ENCODE measurements at places on chromosomes 4 and X. TPM values are rescaled to one million over a fixed set of nuclear protein-coding genes. Genes with fewer than 3 reads are reported as not detected.
A peak's percentile ranks its signal among the peaks of the same experiment; 100 is the strongest.

DNA sequence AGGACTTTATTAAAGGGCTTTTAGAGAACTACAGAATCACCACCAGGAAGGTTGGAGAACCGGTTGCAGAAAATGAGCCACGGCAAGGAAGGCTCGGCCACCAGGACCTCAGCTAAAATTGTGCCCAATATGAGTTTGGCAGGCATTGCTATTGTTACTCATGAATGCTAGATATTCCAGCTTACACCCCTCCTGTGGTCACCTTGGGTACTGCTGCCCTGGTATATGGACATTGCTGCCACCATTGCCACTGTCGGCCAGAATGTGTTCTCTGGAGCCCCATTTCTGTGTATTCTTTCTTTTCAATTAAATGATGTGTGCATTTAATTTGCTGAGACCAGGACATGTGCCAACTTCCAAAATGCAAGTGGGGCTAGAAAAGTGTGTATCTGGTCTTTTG lies 626.7 kb upstream of the BOD1L1 start:
- DNase-seq: peak; percentile 76

DNA sequence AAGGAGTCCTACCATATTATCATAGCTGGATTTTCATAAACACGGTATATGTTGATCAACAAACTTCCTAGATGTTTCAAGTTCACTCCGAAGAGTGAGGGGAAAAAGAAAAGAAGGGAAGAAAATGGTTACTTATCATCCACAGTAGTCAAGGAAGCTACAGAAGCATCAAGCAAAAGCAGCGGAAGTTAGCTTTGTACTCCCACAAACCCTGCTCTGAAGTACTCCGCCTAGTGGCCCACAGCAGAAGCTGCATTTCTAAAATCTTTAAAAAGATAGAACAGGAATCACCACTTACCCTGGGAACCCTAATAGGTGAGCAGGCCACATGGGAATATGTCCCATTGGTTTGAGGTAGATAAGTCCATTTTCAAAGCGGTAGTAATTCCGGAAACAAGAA lies 28.5 kb upstream of the FRG1 start:
- peak; percentile 9 for DNase-seq

DNA sequence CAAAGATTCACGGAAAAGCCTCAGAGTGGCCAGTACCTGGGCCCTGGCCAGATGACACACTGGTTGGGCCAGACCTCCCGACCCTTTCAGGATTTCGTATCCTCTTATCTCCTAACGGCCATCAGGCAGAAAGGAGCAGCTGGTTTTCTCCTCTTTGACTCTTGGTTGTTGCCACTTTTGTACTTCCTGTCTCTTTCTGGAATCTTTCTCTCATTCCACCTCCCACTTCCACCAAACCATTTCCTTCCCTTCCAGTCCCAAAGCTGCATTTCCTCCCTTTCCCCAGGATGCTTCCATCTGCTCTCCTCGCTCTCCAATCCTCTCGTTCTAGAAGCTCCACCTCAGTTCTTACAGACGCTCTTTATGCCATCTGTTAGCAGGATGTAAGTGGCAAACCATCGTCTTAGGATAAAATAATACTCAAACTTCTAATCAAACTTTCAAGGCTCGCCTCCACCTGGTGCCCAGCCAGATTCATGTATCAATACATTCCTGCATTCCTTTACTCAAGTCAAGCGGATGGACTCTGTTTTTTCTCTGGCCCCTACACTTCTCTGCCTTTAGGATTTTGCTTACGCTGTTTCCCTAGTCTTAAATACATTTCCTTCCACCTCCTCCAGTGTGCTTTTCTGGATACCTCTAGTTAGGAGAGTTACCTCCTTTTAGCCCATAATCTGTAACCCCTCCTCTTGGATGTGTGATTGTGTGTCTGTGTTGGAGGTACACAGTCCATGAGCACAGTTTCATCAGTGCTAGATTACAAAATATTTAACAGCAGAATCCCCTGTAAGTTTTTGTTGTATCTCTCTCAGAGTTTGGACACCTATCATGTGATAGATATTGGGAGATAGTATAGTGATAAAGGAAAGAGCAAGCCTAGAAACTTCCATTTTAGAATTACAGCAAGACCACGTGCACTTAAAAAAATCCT lies 70.4 kb downstream of the LDB2 start:
- peak; percentile 48 for DNase-seq

GRCh38 chr4:76275486-76276124 lies 24.1 kb downstream of the FAM47E start:
- no peak for DNase-seq

GRCh38 chr4:72365981-72366380 lies 203.0 kb downstream of the ADAMTS3 start:
- no peak for DNase-seq

DNA sequence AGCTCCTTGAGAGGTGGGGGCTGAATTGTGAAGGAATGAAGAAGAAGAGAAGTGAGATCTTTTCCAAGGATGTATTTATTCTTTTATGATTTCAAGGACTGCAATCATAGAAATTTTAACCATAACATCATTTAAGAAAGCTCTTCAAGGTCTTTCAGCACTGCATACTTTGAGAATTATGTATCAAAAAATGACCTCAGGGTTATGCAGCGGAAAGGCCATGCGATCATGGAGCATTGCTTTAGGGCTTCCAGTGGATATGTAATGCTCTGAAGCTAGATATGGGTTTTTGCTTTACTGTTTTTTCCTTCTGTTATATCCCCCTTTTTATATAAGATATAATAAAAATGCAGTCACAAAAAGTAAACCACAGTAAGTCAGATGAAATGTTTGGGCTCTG lies 38.7 kb downstream of the SGMS2 start:
- peak; percentile 26 for DNase-seq

DNA sequence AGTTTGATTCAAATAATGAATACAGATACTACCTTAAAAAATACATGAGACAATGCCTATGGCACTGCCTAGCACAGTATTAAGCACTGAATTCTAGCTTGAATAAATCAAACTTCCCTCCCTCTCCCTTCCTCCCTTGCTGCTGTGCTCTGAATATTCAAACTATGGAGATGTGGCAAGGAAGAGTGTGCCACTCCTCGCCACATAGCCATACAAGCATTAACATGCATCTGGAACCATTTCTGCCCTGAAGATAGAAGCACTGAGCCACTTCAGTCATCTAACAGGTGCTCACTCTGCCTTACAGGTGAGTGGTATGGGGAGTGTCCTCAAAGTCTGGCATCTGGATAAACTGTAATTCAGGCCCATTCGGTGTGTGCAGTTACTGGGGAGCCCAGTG lies 276.9 kb downstream of the ARHGAP24 start:
- DNase-seq: no peak

Gene CD40LG
- not detected for total RNA-seq

Gene RS1
- not detected for total RNA-seq

Measured in dermis blood vessel endothelial cell (primary cell).